CD4-positive, alpha-beta memory T cell (primary cell): ENCODE measurements at places on chromosomes 11 and 22. TPM values are rescaled to one million over a fixed set of nuclear protein-coding genes. Genes with fewer than 3 reads are reported as not detected.

DNA sequence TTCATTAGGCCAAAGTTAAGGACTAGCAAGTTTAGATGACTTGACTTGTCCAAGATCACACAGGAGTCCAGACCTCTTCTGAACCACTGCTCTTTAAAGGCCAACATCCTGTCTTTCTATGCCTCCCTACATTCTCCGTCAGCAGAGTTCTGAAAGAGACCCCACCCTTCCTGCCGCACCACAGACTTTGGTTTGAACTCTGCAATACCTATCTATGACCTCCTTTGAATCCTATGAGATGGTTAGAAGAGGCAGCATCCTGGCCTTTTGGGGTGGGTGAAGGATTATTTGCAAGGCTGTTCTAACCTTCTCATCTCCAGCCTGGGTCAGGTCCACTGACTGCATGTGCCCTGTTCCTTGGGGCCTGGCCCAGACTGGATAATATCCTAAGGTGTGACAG, 4.3 kb upstream of the RRM1 start:
- peaks cover 15% of the 10 kb centered on the region for H3K36me3 ChIP-seq
- H3K4me1 ChIP-seq = peaks cover 76% of the 10 kb centered on the region
- no peaks in the 10 kb centered on the region for H3K27me3 ChIP-seq

- peak; percentile 57 for DNase-seq
- no peaks in the 10 kb centered on the region for H3K36me3 ChIP-seq
- H3K27me3 ChIP-seq = no peaks in the 10 kb centered on the region
- no peak overlapping the region for H3K4me3 ChIP-seq
These were observed 18.4 kb downstream of the TUB start for GRCh38 chr11:8099291-8099899.

DNA sequence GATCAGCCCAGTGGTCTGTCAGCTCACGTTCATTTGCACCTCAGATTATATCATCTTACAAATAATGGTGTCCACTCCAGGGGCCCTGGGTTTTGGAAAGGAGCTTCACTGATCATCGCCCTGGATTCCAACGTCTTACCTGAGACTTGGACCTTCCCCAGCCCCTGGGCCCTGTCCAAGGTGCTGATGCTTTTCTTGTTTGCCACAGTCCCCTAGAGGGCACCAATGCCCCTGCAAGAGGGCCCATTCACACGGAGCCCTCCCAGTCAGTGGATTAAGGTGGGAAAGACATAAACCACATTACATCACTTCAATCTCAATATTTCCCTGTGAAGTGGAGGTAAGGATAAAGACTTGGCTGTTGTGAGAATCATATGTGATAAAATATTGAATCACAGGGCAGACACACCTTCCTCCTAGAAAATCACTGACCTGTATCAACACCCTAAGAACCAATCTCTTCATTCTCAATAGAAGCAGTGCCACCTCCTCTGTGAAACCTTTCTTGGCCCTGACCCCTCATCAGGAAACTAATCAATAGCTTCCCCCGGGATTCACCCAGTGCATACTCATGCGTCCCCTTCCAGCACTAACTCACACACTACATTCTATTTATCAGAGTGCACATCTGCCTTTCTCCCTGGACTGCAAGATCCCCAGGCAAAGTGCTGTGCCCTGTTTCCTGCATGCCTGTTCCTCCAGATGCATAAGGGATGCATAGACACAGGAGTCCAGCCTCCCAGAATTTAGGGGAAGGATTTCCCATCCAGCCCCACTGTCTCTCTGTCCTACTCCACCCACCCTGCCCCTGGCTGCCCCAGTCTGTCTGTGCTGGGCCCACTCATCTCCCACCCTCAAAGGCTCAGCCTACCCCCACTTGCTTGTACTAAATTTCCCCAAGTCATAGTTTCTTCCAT, 167.0 kb downstream of the BUD13 start:
- no peaks in the 10 kb centered on the region for H3K4me1 ChIP-seq
- no peak overlapping the region for H3K27ac ChIP-seq
- H3K27me3 ChIP-seq = no peaks in the 10 kb centered on the region
- DNase-seq = no peak
- H3K4me3 ChIP-seq = no peak overlapping the region
- H3K36me3 ChIP-seq = no peaks in the 10 kb centered on the region

GRCh38 chr11:132665205-132665604, 867.1 kb downstream of the OPCML start:
- no peak for DNase-seq
- H3K27ac ChIP-seq = no peak overlapping the region
- no peaks in the 10 kb centered on the region for H3K4me1 ChIP-seq
- no peak overlapping the region for H3K4me3 ChIP-seq

NLRP14 gene
- total RNA-seq = not detected

- H3K4me3 ChIP-seq = no peak overlapping the region
- DNase-seq = no peak
- H3K4me1 ChIP-seq = peaks cover 24% of the 10 kb centered on the region
- H3K27me3 ChIP-seq = no peaks in the 10 kb centered on the region
These were observed 3.4 kb upstream of the RCOR2 start for GRCh38 chr11:63920126-63920938.

SLN gene
- total RNA-seq = not detected

SMTN gene
- 1.7 TPM for total RNA-seq

- H3K27ac ChIP-seq = no peak overlapping the region
- DNase-seq = no peak
- no peaks in the 10 kb centered on the region for H3K36me3 ChIP-seq
These were observed 27.7 kb downstream of the TSPAN32 start for GRCh38 chr11:2329551-2329950.

- peaks cover 11% of the 10 kb centered on the region for H3K4me1 ChIP-seq
- no peak overlapping the region for H3K4me3 ChIP-seq
- no peaks in the 10 kb centered on the region for H3K36me3 ChIP-seq
These were observed 4.6 kb upstream of the KCNJ5 start for GRCh38 chr11:128886406-128887124.

DNA sequence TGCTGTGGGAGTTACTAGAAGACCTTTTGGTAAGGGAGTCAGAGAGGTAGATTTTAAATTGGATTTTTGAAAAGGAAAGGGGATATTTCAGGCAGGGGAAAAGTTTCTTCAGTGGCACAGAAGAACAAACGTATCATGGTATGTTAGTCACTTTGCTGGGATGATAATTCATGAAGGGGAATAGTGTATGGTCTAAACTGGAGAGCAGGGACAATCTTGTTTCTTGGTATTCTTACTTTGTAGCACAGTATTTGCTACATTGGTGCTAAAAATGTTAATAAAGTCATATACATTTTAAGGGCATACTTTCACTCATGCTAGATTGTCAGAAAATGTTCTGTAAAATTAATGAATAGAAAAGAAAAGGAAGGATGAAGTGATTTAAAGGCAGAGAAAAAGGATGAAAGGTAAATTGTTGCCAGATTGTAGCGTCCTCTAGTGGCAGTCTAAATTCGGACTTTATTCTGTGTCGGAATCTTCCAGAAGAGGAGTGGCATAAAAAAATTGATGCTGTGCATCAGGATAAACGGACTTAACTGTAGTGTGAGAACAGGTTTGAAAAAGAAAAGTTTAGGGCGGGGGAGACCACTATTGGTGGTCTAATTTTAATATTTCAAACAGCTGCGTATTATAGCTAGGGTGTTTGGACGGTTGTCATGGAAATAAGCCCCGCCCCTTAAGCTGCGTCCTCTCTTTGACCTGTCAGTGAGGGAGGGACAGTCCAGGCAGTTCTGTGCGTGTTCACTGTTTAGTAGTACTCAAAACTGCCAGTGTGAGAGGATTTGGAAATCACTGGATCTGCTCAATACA, at the start of gene BCO2:
Gene BCO2 (plus strand): TSS at position 724 of the 810 bp plus-strand sequence. CDS start 90 bp downstream, outside the sequence.
- H3K27me3 ChIP-seq = no peaks in the 10 kb centered on the region
- DNase-seq = peak; percentile 8
- H3K4me3 ChIP-seq = no peak within 1 kb of the TSS
- no peak within 1 kb of the TSS for H3K27ac ChIP-seq
- no peaks in the 10 kb centered on the region for H3K36me3 ChIP-seq

HDHD5 gene
- 23.3 TPM for total RNA-seq

GRCh38 chr22:43314611-43315010, 28.6 kb downstream of the SCUBE1 start:
- no peak overlapping the region for H3K27ac ChIP-seq
- DNase-seq = no peak
- H3K27me3 ChIP-seq = no peaks in the 10 kb centered on the region
- no peaks in the 10 kb centered on the region for H3K4me1 ChIP-seq
- H3K4me3 ChIP-seq = no peak overlapping the region
- no peaks in the 10 kb centered on the region for H3K36me3 ChIP-seq

DNA sequence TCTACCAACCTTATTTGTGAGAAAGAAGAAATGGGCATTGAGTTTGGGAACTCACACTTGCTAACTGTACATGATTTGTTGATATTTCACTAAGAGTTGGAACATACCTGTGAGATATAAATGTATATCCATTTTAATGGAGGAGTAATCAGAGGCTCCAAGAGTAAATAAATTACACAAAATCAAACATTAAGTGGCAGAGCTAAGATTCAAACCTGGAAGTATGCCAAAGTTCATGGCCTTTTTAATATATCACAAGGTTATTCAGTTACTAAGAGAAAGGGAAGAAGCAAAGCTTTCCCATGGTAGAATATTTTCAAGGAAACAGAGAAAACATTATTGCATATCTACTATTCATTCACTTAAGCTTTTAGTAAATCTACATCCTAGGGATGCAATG, 1641.1 kb downstream of the FAM181B start:
- H3K27ac ChIP-seq = no peak overlapping the region
- no peaks in the 10 kb centered on the region for H3K27me3 ChIP-seq
- no peak overlapping the region for H3K4me3 ChIP-seq
- no peak for DNase-seq

DNA sequence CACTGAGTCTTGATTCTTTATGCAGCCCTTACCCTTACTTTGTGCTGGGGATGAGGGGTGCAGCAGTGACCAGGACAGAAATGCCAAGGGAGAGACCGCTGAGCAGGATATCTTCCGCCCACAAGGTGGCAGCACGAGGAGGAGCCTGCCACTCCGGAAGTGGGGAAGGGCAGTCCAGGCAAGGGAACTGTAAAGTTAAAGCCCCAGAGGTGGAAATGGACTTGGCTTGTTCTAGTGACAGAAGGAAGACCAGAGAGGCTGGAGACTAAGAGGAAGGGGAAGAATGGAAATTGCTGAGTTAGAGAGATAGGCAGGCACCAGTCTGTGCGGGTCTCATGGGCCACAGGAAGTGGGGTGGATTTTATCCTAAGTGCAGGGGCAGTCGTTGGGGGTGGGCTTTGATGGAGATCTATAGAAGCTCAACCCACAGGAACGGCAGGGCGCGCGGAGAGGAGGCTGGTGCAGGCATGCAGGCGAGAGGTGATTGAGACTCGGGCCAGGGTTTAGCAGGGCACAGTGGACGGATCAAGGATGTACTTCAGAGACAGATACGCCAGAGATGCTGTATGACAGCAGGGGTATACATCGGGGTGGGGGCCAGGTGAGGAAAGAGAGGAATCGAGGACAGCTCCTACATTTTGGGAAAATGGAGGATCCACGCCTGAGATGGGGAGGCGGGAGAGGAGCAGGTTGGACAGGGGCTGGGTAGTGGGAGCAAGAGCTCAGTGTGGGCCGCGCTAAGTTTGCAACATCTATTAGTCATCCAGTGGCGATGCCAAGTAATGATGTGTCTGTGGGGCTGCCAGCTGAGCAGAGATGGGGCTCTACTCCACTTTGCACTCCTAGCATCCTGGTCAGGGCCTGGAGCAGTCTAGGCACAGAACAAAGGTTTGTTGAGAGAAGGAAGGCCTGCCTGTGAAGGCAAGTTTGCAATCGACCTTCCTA, 3.3 kb upstream of the GRK2 start:
- H3K4me1 ChIP-seq = peaks cover 33% of the 10 kb centered on the region
- peak; percentile 67 for DNase-seq

- H3K27ac ChIP-seq = no peak overlapping the region
- no peaks in the 10 kb centered on the region for H3K4me1 ChIP-seq
- no peaks in the 10 kb centered on the region for H3K27me3 ChIP-seq
- H3K36me3 ChIP-seq = no peaks in the 10 kb centered on the region
These were observed 53.9 kb upstream of the MTNR1B start for GRCh38 chr11:92915551-92915950.

DNA sequence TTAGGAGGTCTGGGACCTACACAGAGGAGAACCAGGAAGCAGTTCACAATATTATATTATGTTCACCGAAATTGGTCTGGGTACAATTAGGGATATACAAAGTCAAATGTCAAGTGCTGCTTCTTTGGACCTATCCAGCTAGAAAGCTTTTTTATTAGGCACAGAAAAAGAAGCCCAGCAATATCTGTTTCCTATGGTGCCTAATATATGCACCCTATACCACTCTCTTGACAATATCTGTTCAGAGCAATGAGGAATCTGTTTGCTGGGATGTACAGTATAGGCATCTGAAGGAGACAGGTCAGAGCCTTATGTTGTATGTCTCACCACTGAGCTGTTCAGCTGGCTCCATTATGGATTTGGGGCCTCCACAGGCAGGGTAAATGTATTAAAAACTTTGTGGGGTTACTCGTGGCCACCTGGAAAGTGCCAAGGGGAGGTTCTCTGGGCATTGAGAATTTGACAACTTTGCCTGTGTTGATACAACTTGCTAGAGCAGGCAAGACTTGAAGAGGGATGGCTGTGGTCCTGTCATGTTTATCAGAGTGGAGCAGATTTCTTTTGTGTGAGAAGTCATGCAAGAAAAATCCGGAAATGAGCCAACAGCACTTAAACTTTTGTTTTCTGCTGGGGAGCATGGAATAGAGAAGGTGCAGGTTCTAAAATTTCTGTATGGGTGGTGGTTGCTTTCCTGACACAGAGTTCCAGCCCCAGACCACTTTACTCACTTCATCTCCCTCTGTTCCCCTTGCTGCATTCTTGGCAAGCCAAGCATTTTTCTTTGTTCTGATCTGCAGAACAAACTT, 10.1 kb downstream of the STIM1 start:
- H3K27me3 ChIP-seq = no peaks in the 10 kb centered on the region
- peaks cover 93% of the 10 kb centered on the region for H3K4me1 ChIP-seq
- no peaks in the 10 kb centered on the region for H3K36me3 ChIP-seq
- DNase-seq = no peak
- H3K27ac ChIP-seq = no peak overlapping the region

DNA sequence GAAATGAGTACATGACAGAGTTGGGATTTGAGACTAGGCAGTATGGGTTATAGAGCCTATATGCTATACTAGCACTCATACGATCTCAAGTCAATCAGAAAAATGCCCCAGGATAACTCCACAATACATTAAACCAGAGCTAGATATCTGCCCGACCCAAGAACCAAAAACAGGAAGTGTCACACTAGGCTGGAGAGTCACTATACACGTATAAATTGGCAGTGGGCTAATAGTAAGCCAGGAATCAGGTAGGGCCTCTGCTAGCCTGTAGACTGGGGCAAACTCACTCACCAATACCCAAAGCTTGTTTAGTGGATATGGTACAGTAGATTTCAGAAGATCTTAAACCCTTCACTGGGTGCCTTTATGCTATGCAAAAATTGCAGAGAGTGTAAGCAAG, 16.2 kb upstream of the EIF4G2 start:
- H3K4me3 ChIP-seq = no peak overlapping the region
- no peaks in the 10 kb centered on the region for H3K36me3 ChIP-seq
- no peak overlapping the region for H3K27ac ChIP-seq
- H3K4me1 ChIP-seq = no peaks in the 10 kb centered on the region

GPHA2 gene
- 0.47 TPM for total RNA-seq

- H3K27ac ChIP-seq = no peak overlapping the region
- H3K36me3 ChIP-seq = no peaks in the 10 kb centered on the region
- no peaks in the 10 kb centered on the region for H3K27me3 ChIP-seq
- H3K4me3 ChIP-seq = peak overlapping the region; percentile 5
- peaks cover 42% of the 10 kb centered on the region for H3K4me1 ChIP-seq
These were observed 53.0 kb upstream of the RDX start for GRCh38 chr11:110349138-110349996.
